ENCODE measurements at places on chromosomes 5 and 9. TPM values are rescaled to one million over a fixed set of nuclear protein-coding genes. Genes with fewer than 3 reads are reported as not detected.

The NR6A1 gene
- total RNA-seq, result 51.0 TPM

The FOXD4L6 gene
- total RNA-seq, result not detected

The IFNB1 gene
- total RNA-seq, result not detected

DNA sequence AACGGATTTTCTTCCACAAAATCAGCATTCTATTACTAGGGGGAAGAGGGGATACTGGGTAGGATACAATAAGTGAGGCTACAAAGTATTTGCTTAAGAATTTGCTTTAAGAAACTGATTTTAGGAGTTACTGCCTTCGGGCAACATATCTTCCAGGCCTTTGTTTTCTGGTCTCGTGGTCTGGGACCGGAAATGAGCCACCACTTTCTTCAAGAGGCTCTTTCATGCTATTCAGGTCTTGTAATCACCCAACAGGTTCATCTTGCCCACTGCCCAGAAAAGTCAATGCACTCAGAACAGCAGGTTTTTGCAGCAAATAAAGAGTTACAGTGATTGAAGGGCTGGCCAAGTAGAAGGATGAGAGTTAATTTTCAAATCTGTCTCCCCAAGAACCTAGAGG lies 6.6 kb upstream of the AOPEP start:
- peaks cover 3% of the 10 kb centered on the region for H3K27me3 ChIP-seq
- no peaks in the 10 kb centered on the region for H3K36me3 ChIP-seq
- no peak overlapping the region for H3K27ac ChIP-seq
- no peaks in the 10 kb centered on the region for H3K4me1 ChIP-seq
- no peak overlapping the region for H3K4me3 ChIP-seq

DNA sequence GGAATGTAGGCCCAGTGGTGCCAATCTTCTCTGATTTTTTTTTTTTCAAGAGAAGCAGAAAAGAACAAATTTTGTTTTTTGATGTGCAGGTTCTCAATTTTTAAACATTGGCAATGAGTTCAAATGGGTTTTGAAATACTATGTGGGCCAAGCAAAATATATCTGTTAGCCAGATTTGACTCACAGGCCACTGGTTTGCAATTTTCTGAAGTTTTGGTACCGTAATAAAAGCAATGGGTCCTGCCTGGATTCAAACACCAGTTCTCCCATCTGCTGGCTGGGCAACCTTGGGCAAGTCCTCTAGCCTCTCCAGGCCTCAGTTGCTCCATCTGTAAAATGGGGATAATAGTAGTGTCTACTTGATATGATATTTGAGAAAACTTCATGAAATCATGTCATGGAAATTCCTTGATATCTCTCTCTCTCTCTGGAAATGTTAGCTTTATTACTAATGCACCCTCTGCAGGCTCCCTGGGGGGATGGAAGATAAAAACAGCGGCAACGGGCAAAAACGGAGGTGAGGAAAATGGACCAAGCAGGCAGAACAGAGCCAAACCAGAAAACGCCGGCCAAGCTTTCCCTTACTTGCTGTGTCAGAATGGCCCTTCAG lies 63.4 kb downstream of the SMIM23 start:
- no peak overlapping the region for H3K4me3 ChIP-seq
- no peak for DNase-seq
- H3K27me3 ChIP-seq, result peaks cover 2% of the 10 kb centered on the region
- H3K4me1 ChIP-seq, result peaks cover 7% of the 10 kb centered on the region

- H3K4me1 ChIP-seq, result no peaks in the 10 kb centered on the region
- no peak for DNase-seq
- no peak overlapping the region for H3K4me3 ChIP-seq
- peak overlapping the region; percentile 11 for H3K27ac ChIP-seq
- H3K36me3 ChIP-seq, result no peaks in the 10 kb centered on the region
Observed at GRCh38 chr5:79806741-79807140, 117.1 kb downstream of the CMYA5 start.

- H3K4me1 ChIP-seq, result no peaks in the 10 kb centered on the region
- no peaks in the 10 kb centered on the region for H3K36me3 ChIP-seq
- no peaks in the 10 kb centered on the region for H3K27me3 ChIP-seq
Observed at GRCh38 chr9:7533376-7534090, 266.0 kb downstream of the DMAC1 start.

DNA sequence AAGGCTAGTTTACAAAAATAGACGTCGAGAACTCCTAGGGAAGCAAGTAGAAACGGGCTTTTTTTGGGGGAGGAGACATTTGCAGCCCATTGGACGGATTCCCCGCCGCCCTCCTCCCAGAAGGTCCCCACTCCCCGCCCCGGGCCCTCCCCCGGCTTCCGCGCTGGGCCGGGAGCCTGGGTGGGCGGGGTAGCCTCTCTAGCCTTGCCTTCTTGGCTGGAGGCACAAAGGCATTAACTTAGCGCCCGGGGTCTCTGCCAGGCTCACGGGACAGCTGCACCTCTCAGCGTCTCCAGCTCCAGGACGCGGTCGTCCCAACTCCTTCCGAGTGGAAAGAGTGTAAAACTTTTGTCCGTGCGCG lies at the start of gene DMRTA1:
Gene DMRTA1, plus strand, starts transcription at position 236 of the 361 bp plus-strand sequence. CDS start 242 bp downstream, outside the sequence.
- peak within 1 kb of the TSS; percentile 94 for H3K27ac ChIP-seq
- peak within 1 kb of the TSS; percentile 98 for H3K4me3 ChIP-seq
- peak; percentile 89 for DNase-seq
- peaks cover 7% of the 10 kb centered on the region for H3K4me1 ChIP-seq

- no peak overlapping the region for H3K27ac ChIP-seq
- no peak for DNase-seq
- no peaks in the 10 kb centered on the region for H3K4me1 ChIP-seq
- H3K27me3 ChIP-seq, result no peaks in the 10 kb centered on the region
- no peaks in the 10 kb centered on the region for H3K36me3 ChIP-seq
Observed at GRCh38 chr5:60473654-60474053, 226.3 kb downstream of the DEPDC1B start.

DNA sequence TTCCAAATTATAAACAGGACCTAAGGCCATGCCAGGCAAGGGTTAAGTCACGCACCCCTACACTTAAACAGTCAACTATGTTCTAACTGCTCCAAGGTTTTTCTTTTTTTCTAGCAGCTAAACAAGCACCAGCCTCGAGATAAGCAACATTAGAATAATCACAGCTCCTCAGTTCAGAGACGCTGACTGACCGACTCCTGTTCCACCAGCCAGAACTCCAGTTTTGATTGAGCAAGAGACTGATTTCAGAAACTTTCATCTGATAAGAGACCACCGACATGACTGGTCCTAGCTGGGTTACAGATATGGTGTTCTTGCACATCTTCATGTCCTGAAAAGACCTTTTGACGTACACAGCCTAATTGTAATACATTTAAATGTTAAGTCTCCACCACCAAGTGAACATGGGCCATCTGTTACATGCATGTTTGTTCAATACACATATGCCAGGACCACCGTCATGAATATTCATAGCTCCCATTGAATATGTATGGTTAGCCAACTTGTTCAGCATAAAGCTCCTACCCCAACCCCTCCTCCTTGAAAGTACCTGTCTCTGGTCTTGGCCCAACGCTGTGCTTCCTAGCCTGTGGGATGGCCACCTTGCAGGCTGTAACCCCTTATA lies 23.7 kb upstream of the OTULINL start:
- no peaks in the 10 kb centered on the region for H3K27me3 ChIP-seq
- H3K4me1 ChIP-seq, result peaks cover 25% of the 10 kb centered on the region
- no peak for DNase-seq
- no peaks in the 10 kb centered on the region for H3K36me3 ChIP-seq
- H3K4me3 ChIP-seq, result peak overlapping the region; percentile 50
- H3K27ac ChIP-seq, result peak overlapping the region; percentile 83

- no peaks in the 10 kb centered on the region for H3K27me3 ChIP-seq
- H3K4me3 ChIP-seq, result no peak overlapping the region
- peaks cover 14% of the 10 kb centered on the region for H3K36me3 ChIP-seq
- H3K27ac ChIP-seq, result no peak overlapping the region
- DNase-seq, result no peak
Observed at GRCh38 chr5:119808024-119808423, 178.7 kb downstream of the FAM170A start.

All from glutamatergic neuron (in vitro differentiated cells).